NCI-H82 (cell line): ENCODE measurements at places on chromosomes 4 and X.

DNA sequence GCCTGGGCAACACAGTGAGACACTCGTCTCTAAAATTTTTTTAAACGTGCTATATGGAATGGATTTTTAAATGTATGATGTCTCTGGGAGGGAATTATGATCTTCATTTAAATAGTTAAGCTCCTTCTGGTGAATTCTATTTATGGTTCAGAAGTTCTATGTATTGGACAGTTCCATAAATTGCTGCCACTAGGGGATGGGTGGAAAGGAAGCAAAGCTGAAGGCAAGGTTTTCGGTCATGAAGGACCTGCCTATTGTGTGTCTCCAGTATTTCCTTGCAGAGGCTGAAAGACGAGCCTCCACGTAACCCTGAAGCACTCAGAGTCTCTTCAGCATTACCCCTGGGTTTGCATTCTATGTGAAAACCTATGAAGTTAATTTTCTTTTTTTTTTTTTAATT lies 451.5 kb upstream of the FAT1 start:
- no peak for DNase-seq

GRCh38 chr4:72966652-72967051 lies 102.9 kb downstream of the COX18 start:
- no peak for DNase-seq

DNA sequence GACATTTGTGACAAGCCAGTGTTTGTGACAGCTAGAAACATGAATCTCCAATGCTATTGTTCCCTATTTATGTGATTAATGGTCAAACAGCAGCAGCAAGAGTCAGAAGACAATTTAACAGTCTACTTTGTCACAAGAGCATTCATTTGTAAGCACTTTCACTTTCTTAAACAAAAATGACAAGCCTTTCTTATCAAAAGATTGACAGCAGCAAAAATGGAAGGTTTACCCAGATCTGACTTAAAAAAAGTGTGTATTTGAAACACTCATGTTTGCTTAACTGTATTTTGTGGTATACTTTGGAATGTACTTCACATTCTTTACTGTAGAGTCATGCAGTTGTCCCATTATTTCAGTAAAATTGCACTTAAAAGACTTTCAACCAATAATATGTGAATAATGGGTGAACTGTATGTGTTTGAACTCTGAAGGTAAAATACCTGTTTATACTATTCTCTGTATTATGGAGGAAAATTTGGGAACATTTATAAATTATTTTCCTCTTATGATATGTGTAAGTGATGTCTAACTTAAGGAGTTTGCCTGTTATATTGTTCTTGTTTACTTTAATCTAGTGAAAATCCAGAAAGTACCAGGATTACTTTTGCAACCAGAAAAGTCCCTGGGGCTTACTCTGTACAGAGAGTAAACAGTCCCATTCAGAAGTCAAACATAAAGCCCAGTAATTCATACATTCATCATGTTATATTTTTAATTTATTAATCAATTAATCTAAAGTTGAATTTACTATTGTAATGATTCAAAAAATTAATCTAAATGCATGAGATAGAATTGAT lies 314.9 kb upstream of the TRAM1L1 start:
- DNase-seq: no peak

GRCh38 chrX:698206-698605 lies 67.6 kb downstream of the SHOX start:
- DNase-seq: no peak

GRCh38 chrX:119503484-119503861 lies 35.2 kb downstream of the SLC25A5 start:
- no peak for DNase-seq

DNA sequence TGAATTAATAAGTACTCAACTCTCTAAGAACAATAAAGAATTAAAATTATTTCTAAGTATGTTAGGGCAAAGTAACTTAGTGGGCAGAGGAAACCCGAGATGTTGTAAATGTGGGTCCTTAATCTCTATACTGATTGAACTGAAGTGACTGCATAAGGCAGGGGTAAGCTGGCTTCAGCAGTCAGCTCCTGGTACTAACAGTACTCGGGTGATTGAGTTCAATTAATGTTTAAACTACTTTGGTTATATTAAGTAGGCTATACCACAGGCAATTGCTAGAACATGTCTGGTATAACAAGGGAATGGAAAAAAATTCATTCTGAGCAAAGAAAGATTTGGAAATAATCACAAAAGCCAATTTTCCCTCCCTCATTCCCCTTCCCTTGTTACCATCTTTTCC lies 90.7 kb downstream of the LNX1 start:
- DNase-seq: peak; percentile 1

GRCh38 chr4:8171266-8171665 lies 12.7 kb upstream of the ABLIM2 start:
- no peak for DNase-seq

- no peak for DNase-seq
Measured at GRCh38 chr4:134812611-134813010, 611.0 kb upstream of the PABPC4L start.

DNA sequence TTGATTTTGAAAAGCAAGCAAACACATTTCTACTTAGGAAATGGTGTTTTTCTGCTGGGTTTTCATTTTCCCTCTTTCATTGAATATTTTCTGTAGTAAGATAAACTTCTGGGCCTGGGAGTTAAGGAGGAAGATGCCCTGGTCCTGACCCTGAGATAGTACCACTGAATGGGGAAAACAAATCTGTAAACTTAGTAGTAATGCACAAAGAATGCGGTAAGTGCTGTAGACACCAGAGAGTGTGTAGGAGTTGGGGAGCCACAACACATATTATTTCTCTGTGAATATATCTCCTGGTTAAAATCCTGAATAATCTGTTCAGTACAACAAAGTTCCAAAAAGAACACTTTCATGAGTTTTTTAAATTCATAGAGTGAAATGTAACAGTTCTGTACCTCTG lies 178.3 kb downstream of the MAPK10 start:
- DNase-seq: no peak

DNA sequence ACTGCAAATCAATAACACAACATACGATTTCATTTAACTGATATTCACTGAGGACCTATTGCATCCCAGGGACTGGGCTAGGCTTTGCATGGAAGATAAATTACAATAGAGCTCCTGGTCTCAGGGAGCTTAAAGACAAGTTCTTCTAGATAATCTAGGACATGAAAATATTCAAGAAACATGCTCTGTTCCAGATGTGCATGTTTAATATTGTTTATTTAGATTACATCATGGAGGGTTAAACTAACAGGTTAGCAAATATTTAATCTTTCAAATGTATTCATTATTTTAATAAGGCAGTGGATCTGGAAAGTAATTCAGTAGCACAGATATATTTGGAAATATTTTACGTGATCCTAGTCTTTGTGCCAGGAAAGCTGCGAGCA lies 2430.3 kb downstream of the PCDH7 start:
- no peak for DNase-seq

DNA sequence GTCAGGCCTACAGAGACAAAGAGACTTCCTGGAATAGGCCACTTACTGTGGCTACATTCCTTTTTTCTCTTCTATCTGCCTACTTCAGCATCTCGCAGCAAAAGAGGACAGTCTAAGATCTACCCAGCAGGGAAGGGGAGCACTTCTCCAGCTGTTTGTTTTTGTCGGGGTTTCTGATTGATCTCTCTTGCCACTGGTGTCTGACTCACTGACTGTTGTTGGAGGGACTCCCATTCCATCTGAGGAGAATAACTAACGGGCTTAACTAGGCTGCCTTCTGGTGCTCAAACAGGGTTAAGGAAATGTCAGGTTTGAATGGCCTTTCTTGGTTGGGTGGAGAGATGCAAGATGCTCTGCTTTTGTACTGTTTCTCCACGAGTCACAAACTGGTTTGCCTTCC lies 100.2 kb upstream of the TMEM164 start:
- peak; percentile 30 for DNase-seq

DNA sequence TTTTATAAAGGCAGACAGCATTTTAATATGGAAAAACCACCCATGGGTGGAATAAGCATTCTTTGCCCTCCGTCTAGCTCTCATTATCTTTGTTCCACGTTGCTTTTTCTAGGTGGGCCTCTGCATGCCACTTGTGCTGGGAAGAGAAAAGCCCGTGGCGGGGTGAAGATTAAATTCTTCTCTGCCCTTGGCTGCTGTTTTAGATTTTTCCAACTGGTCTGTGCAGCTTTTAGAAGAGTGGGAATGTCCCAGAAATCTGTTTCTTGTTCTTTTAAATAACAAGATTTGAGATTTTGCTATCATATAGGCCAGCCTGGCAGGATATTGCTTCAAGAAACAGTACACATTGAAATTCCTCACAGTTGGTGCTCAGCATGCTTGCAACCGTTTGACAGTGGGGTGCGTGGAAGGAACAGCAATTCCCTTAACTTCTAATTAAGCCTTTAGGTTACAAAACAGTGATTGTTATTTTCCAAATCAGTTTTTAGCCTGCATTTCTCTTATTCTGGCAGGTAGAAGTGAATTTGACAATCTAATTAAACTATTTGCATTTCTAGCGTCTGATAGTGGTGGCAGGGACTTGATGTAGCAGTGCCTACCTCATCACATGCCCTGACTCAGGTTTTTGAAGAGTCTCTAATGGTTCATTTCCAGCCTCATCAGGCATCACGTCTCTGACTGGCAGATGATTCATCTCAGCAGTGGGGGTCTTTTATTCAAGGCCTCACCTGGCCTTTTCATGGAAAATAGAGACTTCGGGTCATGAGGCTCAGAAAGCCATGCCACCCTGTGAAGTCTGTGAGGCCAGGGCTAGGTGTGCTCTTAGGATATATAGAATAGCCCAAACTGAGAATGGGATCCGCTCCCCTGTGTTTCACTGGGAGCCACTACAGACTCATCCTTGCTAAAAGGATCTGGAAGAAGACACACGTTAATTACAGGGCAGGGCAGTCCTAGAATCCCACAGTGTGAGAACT lies 50.8 kb downstream of the PPEF1 start:
- DNase-seq: no peak

- no peak for DNase-seq
Measured at GRCh38 chr4:48753159-48753558, 26.9 kb downstream of the FRYL start.

- DNase-seq: no peak
Measured at GRCh38 chr4:105059337-105059736, 87.3 kb upstream of the TET2 start.

- no peak for DNase-seq
Measured at GRCh38 chrX:489820-490219, 103.1 kb upstream of the PPP2R3B start.

- no peak for DNase-seq
Measured at GRCh38 chrX:40145923-40146261, 48.1 kb upstream of the BCOR start.

DNA sequence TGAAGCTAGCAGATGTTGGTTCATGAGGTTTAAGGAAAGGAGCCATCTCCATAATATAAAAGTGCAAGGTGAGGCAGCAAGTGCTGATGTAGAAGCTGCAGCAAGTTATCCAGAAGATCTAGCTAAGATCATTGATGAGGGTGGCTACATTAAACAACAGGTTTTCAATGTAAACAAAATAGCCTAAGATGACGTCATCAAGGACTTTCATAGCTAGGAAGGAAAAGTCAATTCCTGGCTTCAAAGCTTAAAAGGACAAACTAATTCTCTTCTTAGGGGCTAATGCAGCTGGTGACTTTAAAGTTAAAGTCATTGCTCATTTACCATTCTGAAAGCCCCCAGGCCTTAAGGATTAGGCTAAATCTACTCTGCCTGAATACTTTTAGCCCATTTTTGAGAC lies 141.9 kb downstream of the MID1IP1 start:
- no peak for DNase-seq

GRCh38 chr4:1748465-1748995 lies 27.2 kb downstream of the TACC3 start:
- DNase-seq: peak; percentile 89

- DNase-seq: no peak
Measured at GRCh38 chrX:44440006-44440405, 96.5 kb upstream of the EFHC2 start.

DNA sequence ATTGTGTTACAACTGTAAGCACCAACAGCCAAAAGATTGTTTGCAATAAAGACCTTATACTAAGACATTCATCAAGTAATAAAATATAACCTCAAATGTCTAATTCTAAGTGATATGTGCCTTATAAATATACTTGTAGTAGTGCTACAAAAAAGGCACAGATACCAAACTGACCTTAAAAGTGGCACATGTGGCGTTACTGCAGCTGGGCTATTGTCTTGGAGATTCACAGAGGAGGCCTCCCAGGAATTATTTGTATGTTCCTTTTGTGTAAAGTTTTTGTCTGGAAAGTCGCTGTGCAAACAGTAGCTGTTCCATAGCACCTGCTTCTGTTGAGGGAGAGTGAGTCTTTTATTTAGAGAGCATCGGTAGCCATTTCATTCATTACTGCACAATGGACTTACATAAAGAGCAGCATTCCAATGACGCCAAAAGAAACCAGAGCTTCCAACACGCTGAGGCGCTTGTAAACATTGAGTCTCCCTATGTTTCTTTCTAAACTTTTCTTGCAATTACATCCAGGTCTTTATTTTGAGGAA lies 143.7 kb downstream of the RPA4 start:
- no peak for DNase-seq

DNA sequence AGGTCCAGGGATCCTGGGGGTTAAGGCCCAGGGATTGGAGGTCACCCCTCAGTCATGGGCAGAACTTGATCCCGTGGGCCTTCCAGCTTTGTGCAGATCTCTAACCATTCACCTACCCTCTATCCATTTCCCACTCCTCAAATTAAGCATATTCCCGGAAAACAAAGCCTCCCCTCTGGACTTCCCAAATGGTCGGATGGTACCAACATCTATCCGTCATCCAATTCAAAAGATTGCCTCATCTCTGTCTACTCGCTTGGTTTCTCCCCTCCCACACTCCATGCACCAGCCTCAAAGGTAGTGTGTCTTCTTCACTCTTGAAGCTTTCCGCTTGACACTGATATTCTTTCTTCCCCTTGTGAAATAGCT lies 473 bp upstream of the BCLAF3 start:
- no peak for DNase-seq

- DNase-seq: peak; percentile 1
Measured at GRCh38 chrX:111376897-111377578, 35.0 kb downstream of the DCX start.

- peak; percentile 79 for DNase-seq
Measured at GRCh38 chr4:155667222-155667567, 547 bp downstream of the GUCY1A1 start.

GRCh38 chrX:18961686-18962085 lies 22.2 kb downstream of the PHKA2 start:
- DNase-seq: no peak

DNA sequence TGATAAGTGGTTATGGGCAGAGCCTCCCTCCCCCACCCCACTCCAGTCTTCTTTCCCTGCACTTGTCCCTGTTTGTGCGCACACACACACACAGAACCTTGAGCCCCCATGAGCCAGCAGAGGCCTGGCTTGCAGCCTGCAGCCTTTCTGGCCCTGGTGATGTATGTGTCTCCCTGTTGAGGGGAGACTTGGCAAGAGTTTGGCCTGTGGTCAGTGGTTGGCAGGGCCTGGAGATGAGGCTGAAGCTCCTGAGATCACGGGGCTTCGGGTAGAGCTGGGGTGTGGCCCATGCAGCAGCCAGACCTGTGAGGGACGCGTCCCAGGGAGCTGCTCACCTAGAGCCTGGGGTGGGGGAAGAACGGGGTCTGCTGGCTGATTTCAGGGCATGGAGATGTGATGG lies 2.3 kb downstream of the GPR173 start:
- DNase-seq: no peak
